Type B pancreatic cell (in vitro differentiated cells): ENCODE measurements at places on chromosomes 1 and 21. TPM values are rescaled to one million over a fixed set of nuclear protein-coding genes. Genes with fewer than 3 reads are reported as not detected.

The CELA2B gene
- not detected in 2 replicates for total RNA-seq

DNA sequence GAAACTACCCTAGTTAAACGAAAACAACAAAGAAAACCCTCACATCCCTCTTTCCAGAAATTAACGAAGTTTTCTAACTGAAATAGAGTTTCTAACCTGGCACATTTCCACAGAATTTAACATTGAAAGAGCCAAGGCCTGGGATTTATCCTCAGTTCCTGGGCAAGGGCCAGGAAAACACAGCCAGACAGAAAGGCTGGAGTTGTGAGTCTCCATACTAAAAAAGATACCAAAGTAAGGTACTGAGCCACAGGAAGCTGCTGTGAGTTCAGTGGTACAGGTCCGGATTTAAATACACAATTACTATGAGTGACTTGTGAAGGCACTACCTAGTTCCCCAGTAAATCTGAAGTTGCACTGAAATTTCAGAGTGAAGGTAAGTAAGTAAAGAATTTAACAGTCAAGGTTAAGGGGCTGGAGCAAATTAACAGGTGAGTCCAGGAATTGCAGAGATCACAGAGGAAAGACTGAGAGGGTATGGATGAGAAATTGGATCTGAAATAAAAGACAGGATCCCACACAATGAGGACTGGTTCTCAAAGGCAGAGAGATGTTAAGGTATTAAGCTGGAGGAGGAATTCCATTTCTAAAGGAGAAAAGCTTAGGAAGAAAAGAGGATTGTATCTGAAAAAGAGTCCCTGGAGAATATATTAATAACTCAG lies 905 bp downstream of the LIX1L start:
- no peak overlapping the region for H3K27ac ChIP-seq
- peaks cover 76% of the 10 kb centered on the region for H3K27me3 ChIP-seq
- no peak for DNase-seq
- H3K36me3 ChIP-seq, result no peaks in the 10 kb centered on the region
- peaks cover 33% of the 10 kb centered on the region for H3K4me1 ChIP-seq

The LMX1A gene
- total RNA-seq, result 13.5 and 34.4 TPM in 2 replicates

The PTAFR gene
- 0.48 and 0.95 TPM in 2 replicates for total RNA-seq

- DNase-seq, result no peak
- H3K4me1 ChIP-seq, result peaks cover 36% of the 10 kb centered on the region
- H3K27ac ChIP-seq, result no peak overlapping the region
- no peak overlapping the region for H3K4me3 ChIP-seq
Observed at GRCh38 chr1:55034476-55035133, 4.7 kb upstream of the PCSK9 start.

The CYP4Z1 gene
- not detected in 2 replicates for total RNA-seq

The SLFNL1 gene
- total RNA-seq, result 0.14 and 0.60 TPM in 2 replicates

DNA sequence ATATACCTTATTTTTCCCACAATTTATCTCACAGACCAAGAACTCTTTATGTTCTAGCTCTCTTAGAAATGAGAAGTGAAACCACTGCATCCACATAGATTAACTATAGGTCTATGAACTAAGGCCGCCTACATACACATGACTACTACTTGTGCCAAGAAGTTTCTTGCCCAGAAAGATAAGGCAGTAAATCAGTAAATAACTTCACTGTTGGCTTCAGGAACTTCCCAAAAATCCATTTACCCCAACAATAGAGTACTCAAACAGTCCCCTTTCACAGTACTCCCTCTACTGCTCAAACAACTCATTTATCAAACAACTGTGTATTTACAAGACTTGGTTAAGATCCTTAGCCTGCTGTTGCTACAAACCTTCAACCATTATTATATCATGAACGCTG lies 96.5 kb downstream of the NME7 start:
- no peaks in the 10 kb centered on the region for H3K4me1 ChIP-seq
- no peak for DNase-seq
- H3K27me3 ChIP-seq, result no peaks in the 10 kb centered on the region

DNA sequence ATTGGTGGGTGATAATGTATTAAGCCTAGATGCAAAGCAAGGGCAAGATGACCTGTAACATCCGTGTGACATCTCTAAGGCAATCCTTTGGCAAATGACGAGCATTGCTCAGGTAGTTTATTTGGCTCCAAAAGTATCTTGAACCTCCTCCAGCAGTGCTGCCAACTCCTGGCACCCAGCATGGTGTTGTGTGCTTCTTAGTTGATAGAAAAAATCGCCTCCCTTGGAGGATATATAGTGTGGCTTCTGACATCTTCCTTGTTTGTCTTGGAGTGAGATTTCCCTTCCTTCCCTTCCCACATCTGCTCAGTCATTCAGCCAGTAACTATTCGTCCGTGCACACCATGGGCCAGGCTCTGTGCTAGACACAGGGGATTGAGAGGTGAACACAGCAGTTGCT lies 121.8 kb downstream of the TOMM20 start:
- H3K4me1 ChIP-seq, result no peaks in the 10 kb centered on the region
- no peak for DNase-seq
- no peak overlapping the region for H3K27ac ChIP-seq
- no peaks in the 10 kb centered on the region for H3K36me3 ChIP-seq
- no peaks in the 10 kb centered on the region for H3K27me3 ChIP-seq
- no peak overlapping the region for H3K4me3 ChIP-seq

DNA sequence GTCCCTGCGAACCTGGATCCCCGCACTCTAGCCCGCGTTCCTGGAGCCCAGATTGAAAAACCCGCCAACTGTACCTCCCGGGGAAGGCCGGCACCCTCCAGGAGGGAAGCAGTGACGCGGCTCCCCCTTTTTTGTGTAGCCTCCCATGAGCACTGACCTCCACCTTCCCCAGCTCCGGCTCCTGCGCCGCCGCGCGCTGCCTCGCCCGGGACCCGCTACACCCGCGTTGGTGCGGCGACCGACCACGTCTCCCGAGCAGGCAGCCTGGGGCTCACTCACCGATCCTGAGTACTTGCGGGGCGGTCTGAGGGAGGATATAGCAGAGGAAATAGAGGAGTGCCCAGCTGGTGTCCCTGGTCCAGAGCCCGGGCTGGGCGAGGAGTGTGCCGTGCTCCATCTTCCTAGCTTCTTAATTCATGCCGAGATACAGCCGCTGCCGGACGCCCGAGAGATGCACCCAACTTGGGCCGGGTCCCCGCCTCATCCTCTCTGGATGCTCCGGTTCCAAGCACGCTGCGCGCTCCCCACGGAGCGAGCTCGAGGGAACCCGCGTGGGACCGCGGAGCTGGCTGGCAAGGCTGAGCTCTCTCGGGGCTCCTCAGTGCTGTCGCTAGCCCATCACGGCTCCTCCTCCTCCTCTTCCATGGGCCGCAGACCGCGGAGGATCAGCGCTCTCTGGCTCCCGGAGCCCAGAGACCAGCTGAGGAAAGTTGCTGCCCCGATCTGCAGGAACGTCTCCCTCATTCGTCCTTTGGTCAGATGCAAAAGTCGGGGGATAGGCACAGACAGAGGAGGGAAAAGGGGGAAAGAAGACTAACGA lies 482 bp downstream of the GRIK1 start:
- H3K4me3 ChIP-seq, result peak overlapping the region; percentile 91
- peaks cover 62% of the 10 kb centered on the region for H3K27me3 ChIP-seq
- no peaks in the 10 kb centered on the region for H3K36me3 ChIP-seq
- peak overlapping the region; percentile 10 for H3K27ac ChIP-seq
- DNase-seq, result peak; percentile 72
- peaks cover 5% of the 10 kb centered on the region for H3K4me1 ChIP-seq

GRCh38 chr1:1306070-1306660 lies 1.6 kb downstream of the ACAP3 start:
- no peak for DNase-seq
- peak overlapping the region; percentile 93 for H3K27ac ChIP-seq
- no peaks in the 10 kb centered on the region for H3K27me3 ChIP-seq
- peak overlapping the region; percentile 91 for H3K4me3 ChIP-seq
- peaks cover 15% of the 10 kb centered on the region for H3K4me1 ChIP-seq

The FAM89A gene
- total RNA-seq, result 8.3 and 11.9 TPM in 2 replicates

DNA sequence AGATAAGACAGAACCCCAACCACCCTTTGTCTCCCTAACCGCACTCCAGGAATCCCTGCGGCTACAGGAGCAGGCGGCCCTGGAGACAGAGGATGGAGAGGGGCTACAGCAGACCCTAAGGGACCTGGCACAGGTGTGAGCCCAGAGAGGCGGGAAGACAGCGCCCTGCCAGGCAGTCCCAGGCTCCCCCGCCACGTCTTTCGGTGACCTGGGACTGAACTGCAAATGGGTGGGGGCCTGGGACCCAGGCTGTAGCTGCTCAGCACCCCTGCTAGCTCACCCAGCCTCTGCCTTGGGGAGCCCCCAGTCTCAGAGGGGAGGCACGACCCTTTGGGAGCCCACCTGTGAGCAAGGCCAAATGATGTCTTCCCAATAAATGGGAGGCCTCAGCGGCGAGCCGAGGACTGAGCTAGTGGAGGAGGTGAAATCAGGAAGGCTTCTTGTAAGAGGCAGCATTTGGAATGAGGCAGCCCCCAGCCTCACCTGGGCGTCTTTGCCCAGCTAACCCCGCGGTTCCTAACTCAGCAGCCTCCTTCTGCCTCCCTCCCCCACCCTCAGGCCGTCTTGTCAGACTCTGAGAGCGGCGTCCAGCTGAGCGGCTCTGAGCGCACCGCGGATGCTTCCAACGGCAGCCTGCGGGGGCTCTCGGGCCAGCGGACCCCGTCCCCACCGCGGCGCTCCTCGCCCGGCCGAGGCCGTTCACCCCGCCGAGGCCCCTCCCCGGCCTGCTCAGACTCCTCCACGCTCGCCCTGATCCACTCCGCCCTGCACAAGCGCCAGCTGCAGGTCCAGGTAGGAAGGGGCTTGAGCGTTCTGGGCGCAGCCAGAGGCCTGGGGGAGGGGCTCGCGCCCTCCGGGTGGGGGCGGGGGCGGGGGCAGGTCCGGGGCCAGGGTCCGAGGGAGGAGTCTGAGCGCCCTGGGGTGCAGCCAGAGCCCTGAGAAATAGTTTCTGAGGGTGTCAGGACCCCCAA lies 16.9 kb downstream of the CROCC start:
- no peaks in the 10 kb centered on the region for H3K27me3 ChIP-seq
- no peak for DNase-seq
- no peak overlapping the region for H3K27ac ChIP-seq
- H3K4me1 ChIP-seq, result no peaks in the 10 kb centered on the region
- peaks cover 6% of the 10 kb centered on the region for H3K36me3 ChIP-seq

DNA sequence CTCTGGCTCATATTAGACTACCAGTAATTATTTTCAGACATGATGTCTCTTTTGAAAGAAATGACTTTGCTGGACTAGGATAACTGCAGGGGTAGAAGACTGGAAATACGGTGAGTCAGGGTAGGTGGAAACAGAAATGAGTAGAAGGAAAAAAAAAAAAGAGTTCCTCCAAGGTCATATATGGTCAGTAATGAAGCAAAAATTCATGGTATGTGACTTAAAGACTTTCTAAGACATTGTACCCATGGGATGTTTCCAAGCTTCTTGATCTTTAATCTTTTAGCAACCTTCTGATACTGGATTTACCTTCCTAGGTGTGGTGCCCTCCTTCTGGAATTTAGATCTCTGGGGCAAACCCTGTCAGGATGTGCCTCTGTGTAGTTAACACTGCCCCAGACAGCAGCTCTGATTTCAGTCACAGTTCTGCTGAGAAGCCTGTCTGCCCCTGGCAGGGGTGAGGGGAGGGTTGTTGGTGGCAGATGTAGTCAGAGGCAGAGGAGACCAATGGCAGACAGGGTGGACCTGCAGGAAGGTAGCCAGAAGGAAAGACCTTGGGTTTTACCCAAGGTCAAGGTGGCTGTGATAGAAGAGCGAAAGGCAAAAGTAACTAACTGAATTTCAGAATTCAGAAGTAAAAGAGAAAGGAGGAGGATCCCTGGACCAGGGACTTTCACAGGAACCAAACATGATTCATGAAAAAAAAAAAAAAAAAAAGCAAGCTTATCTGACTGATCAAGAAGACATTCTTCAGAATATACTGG lies 44.1 kb upstream of the BCL10 start:
- DNase-seq, result no peak
- H3K4me1 ChIP-seq, result peaks cover 14% of the 10 kb centered on the region
- H3K4me3 ChIP-seq, result no peak overlapping the region
- peaks cover 4% of the 10 kb centered on the region for H3K36me3 ChIP-seq

GRCh38 chr1:20431176-20431460 lies 54.9 kb downstream of the CAMK2N1 start:
- no peak for DNase-seq
- H3K27ac ChIP-seq, result no peak overlapping the region
- no peak overlapping the region for H3K4me3 ChIP-seq

DNA sequence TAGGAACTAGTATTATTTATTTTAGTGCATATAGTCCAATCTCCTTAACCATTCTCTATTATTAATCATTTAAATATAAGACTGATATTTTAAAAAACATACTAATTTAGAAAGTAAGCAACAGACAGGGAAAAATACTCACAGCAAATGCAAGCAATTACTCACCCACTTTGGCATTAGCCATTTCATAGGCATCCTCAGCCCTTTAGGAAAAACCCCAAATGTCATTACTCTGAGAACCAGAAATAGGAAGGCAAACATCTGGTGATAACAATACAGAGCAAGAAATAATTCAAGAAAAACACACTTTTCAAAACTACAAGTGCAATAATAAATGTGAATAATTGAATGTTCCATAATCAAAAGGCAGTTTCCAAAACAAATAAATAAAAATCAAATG lies 545.1 kb downstream of the PLPP3 start:
- no peak overlapping the region for H3K27ac ChIP-seq
- H3K27me3 ChIP-seq, result peaks cover 18% of the 10 kb centered on the region
- no peak overlapping the region for H3K4me3 ChIP-seq
- DNase-seq, result no peak

DNA sequence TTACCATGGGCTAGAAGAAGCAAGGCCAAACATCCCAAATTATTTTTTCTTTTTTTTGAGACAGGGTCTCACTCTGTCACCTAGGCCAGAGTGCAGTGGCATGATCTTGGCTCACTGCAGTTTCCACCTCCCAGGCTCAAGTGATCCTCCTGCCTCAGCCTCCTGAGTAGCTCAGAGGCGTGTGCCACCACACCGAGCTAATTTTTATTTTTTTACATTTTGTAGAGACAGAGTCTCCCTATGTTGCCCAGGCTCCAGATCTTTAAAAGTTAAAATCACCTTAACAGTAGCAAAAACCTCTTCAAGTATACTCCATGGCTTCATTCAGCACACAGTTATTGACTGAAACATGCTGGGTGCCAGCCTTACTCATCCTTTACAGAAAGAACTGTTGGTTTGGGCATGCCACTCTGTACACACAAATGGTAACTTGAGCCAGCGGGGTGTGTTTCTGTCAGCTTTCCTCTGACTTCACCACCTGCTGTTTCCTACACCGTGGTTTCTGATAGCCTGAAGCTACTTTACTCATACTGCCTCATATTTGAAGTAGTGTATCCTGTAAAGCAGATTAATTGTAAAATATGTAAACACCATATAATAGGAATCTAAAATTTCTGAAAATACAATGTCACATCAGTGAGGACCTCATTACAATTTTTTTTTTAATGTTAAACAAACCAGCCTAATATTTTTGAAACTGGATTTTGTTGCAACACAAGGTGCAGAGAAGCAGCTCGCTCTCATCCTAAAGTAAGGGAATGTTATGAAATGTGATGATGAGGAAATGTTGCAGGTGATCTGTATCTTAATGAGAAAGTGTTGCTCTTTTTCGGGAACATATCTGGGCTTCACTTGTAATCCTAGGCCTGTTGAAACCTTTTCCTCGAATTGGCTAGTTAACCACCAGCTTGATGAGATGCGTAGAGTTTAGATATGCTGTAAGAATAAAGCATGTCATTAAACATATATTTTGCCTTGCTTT lies 113.9 kb downstream of the ATP5PO start:
- H3K27ac ChIP-seq, result no peak overlapping the region
- H3K4me3 ChIP-seq, result no peak overlapping the region
- peaks cover 16% of the 10 kb centered on the region for H3K4me1 ChIP-seq
- H3K36me3 ChIP-seq, result peaks cover 28% of the 10 kb centered on the region
- DNase-seq, result no peak

The FOXD3 gene
- 0.12 and 0.70 TPM in 2 replicates for total RNA-seq
